Head of caudate nucleus (tissue), 42 donors: ENCODE measurements at places on chromosomes 2 and 18.

DNA sequence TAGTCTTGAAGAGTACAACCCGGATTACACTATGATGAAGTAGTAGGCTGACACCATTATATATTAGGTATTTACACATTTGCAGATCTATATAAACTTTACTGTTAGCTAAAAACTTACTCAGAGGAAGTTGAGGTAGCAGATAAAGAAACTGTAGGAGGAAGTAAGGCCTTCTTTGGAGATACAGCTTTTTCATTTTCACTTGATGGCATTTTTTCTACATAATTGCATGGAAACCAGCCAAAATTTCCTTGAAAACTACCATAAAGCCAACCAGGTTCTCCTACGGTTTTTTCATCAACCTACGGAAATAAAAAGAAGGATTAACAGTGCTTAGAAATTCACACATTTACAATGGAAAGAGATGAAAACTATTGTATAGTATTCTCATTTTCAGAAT lies 86.6 kb downstream of the FAM228A start:
- no peak for DNase-seq

DNA sequence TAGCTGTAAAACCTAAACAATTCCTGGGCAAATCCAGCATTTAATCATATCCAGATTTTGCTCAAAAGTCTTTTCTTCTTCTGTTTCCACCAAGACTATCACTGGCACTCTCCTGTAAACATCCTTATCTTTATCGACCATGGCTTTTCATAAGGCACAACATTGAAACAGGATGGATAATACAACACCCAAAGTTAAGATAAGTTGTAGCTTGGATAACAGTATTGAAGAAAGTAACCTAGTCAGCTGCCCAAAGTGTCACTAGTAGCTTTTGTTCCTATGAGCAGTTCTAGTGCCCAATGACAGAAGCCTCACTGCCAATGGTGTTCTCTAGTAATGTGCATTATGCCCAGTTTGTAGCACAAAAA lies 22.3 kb downstream of the CCBE1 start:
- no peak for DNase-seq

GRCh38 chr2:128536925-128537620 lies 218.4 kb upstream of the HS6ST1 start:
- no peak for DNase-seq

GRCh38 chr2:191666732-191667131 lies 11.2 kb upstream of the NABP1 start:
- no peak for DNase-seq

GRCh38 chr2:210477496-210477895 lies 937 bp upstream of the LANCL1 start:
- peak; percentile 53 for DNase-seq

DNA sequence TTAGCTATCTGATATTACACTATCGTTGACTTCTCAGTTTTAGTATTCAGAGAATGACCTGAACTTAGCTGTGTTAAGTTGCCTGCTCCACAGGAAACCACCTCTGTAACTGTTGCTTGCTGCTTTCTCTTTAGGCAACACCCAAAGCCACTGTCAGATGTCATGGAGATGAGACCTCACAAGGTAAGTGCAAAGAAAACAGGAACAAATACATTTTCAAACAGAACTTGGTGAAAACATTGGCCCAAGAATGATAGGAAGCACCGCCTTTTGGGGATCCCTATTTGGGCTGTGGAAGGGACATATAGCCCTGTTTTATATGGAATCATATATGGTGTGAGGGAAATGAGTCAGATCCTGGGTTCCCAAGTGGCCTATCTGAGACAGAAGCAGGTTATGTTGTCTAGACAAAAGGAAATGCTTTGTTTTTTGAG lies 143.4 kb downstream of the UBE2E3 start:
- DNase-seq = no peak

DNA sequence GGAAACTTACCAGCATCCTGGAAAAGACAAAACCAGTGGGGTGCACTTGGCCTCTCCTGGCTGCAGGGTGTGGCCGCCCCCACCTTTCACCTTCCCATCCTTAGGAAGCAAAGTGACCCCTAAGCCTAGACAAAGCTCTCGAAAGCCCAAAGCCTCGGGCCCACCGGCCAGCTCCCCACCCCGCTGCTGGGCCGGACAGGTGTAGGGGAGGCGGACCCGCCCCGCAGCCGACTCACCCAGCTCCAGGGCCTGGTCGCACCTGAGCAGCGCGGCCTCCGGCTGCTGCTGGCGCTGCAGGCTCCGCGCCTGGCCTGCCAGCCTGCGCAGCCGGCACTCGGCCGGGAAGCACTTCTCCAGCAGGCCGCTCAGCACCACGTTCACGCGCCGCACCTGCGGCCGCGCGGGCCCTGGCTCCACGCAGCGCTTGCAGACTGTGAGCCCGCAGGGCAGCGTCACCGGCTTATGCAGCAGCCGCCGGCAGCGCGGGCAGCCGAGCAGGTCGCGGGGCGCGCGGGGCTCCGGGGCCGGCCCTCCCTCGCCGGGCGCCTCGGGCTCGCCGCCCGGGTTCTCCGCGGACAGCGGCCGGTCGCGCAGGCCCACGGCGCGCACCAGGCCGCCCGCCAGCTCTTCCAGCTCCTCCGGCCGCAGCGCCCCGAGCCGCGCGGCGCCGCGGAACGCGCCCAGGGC lies 979 bp downstream of the LONRF2 start:
- no peak for DNase-seq

DNA sequence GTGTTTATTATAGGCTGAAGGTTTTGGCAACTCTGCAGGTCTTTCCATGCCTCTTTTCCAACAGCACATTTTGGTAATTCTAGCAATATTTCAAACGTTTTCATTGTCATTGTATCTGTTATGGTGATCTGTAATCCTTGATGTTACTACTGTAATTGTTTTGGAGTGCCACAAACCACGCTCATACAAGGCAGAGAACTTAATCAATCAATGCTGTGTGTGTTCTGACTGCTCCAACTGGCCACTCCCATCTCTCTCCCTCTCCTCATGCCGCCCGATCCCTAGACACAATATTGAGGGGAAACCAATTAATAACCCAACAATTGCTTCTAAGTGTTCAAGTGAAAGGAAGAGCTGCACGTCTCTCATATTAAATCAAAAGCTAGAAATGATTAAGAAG lies 32.9 kb downstream of the HDLBP start:
- DNase-seq = no peak

- no peak for DNase-seq
These were observed 19.1 kb downstream of the IL1R2 start for GRCh38 chr2:102010902-102011301.

GRCh38 chr2:67528320-67528719 lies 131.2 kb downstream of the ETAA1 start:
- DNase-seq = no peak

GRCh38 chr2:48709096-48710034 lies 46.2 kb downstream of the LHCGR start:
- DNase-seq = no peak

- DNase-seq = no peak
These were observed 76.1 kb downstream of the PRKRA start for GRCh38 chr2:178374865-178375264.

GRCh38 chr2:8976442-8977259 lies 26.8 kb downstream of the MBOAT2 start:
- no peak for DNase-seq

- peak; percentile 44 for DNase-seq
These were observed 51.5 kb downstream of the CDC42EP3 start for GRCh38 chr2:37619959-37620300.

DNA sequence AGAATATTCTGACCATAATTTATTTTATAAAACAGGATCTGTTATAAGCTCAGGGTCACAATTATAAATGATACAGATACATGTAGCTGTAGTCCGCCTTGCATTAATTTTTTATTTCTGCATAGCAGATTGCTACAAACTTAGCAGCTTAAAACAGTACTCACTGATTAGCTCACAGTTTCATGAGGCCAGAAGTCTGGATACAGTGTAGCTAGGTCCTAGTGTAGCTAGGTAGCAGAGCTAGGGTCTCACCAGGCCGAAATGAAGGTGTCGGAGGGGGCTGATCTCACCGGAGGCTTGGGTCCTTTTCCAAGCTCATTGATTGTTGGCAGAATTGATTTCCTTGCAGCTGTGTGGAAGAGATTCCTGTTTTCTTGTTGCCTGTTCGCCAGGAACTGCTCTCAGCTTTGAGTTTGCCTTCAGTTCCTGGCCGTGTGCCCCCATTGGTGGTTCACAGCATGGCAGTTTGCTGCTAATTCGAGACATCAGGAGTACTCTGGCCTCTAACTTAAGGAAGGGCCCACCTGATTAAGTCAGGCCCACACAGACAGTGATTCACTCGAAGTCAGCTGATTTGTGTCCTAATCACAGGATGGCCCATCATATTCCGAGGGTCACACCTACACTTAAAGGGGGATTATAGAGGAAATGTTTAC lies 18.4 kb downstream of the NAPG start:
- no peak for DNase-seq

GRCh38 chr18:21865043-21865442 lies 124.5 kb downstream of the MIB1 start:
- no peak for DNase-seq

DNA sequence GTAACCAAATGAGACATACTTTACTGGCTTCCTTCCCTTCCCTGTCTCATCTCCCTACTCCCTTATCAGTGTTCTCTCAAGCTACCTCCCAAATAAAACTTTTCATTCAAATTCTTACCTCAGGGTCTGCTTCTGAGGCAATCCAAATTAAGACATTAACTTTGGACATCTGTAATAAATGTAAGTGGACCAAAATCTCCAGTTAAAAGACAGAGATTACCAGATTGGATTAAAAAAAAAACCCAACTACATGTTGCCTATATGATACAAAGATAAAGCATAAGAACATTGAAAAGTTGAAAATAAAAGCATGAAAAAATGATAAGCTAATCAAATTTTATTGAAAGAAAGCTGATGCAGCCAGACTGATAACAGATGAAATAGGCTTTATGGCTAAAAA lies 58.8 kb upstream of the ST3GAL5 start:
- DNase-seq = no peak

DNA sequence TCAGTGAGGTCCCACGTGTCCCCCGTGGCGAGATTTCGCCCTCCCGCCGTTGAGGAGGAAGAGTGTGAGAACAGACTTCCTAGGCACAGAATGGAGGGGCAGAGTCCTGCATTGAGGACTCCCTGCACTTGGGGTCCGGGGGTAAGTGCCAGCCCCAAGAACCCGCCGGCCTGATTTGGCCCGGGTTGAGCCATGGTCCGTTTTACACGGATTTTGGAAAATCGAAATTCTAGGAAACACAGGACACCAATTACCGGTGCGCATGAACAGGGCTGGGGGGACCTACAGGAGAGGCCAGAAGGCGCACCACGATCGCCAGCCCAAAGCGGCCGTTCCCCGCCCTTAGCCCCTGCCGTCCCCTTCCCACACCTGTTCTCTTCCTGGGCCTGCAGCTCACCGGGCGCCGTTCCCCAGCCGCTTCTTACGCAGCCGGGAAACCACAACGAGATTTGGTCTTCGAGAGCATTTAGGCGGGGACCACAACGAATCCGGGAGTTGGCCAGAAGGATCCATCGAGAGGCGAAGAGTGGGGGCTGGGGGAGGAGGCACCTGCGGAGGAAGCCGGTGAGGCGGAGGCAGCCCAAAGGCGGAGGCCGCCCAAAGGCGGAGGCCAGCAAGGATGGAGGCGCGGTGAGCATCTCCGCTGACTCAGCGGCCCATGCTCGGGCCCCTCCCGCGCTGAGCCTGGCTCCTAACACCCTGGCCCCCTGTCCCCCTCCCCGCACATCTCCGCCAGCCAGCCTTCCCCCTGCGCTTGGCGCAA lies 464 bp upstream of the TLX2 start:
- no peak for DNase-seq

GRCh38 chr2:25112113-25112512 lies 56.3 kb downstream of the POMC start:
- DNase-seq = no peak

- no peak for DNase-seq
These were observed 145.0 kb downstream of the UBE2E3 start for GRCh38 chr2:181125359-181125758.

DNA sequence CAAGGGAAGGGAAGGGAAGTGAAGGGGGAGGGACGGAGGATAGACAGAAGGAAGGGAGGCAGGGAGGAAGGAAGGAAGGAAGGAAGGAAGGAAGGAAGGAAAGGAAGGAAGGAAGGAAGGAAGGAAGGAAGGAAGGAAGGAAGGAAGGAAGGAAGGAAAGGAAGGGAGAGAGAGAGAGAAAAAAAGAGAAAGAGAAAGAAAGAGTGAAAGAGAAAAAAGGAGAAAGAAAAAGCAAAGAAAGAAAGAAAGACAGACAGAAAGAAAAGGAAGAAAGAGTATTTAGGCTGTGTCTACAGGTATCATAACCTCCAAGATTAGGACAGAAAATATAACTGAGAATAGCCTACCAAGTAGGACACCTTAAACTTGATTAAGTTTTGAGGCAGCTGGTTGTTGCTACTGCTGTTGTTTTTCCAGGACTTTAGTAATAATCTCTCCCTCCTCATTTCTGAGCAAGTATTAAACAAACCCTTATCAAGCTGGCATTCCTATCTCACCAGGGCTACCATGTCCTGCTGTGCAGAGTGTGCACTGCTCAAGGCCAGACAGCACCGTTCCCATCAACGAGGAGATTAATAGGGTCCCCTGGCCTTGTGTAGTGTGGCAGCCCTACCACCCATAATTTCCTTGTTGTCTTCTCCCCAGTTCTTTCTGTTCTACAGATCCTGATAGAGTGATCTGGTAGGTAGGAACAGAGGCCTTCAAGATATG lies 90.5 kb upstream of the FHL2 start:
- no peak for DNase-seq

- no peak for DNase-seq
These were observed 34.7 kb downstream of the CFAP53 start for GRCh38 chr18:50231621-50232020.

DNA sequence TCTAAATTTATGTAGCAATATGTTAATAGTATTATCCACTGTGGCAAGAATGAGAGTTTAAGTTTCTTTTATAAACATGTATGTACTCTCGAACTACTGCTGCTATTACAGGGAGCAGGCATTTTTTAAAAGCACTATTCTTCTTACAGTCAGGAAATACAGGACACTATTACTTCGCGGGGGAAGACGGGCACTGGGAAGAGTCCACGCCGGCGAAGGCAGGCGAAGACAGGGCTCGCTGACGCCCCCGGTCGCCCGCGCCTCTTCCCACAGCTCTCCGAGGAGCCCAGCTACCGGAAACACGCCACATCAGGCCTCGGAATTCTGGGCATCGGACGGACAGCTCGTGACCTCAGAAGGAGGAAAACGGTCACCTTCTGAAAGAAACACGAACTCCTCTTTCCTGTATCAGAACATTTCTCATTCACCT lies 90.2 kb downstream of the FAM161A start:
- DNase-seq = peak; percentile 83

GRCh38 chr2:80074321-80075070 lies 230.1 kb downstream of the LRRTM1 start:
- DNase-seq = no peak

DNA sequence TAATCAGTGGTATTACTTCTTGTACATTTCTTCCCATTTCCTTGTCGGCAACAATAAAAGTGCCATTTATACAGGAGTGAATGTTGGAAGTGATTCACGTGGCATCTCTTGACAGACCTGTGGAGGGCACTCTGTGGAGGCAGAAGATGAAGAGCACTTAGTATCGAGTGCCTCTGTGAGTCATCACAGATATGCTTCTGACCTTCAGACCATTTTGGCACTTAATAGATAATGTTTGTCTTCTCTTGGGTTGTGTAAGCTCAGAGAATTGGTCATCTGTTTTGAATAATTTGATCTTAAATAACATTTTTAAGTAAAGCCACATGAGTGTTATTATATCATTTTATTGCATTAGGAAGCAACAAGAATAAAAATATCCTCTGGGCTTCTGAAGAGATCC lies 305.5 kb downstream of the PTPRM start:
- DNase-seq = no peak

- no peak for DNase-seq
These were observed 93.0 kb upstream of the MCFD2 start for GRCh38 chr2:47008381-47009252.

GRCh38 chr2:217839750-217840107 lies 163.1 kb downstream of the TNS1 start:
- DNase-seq = no peak
